ENCODE measurements at places on chromosomes 6 and 20.
A peak's percentile ranks its signal among the peaks of the same experiment; 100 is the strongest.

GRCh38 chr6:71446470-71446869 is 157.9 kb downstream of the OGFRL1 start:
- no peak for DNase-seq

- DNase-seq, result no peak
Measured at GRCh38 chr6:4512051-4512471, 264.1 kb upstream of the CDYL start.

- DNase-seq, result peak; percentile 3
Measured at GRCh38 chr20:17059465-17059864, 167.4 kb upstream of the PCSK2 start.

GRCh38 chr6:134375220-134375580 is 57.3 kb upstream of the SGK1 start:
- no peak for DNase-seq

GRCh38 chr20:50427719-50428083 is 82.5 kb upstream of the PTPN1 start:
- no peak for DNase-seq

GRCh38 chr6:137181891-137182653 is 8.6 kb upstream of the IL22RA2 start:
- no peak for DNase-seq

DNA sequence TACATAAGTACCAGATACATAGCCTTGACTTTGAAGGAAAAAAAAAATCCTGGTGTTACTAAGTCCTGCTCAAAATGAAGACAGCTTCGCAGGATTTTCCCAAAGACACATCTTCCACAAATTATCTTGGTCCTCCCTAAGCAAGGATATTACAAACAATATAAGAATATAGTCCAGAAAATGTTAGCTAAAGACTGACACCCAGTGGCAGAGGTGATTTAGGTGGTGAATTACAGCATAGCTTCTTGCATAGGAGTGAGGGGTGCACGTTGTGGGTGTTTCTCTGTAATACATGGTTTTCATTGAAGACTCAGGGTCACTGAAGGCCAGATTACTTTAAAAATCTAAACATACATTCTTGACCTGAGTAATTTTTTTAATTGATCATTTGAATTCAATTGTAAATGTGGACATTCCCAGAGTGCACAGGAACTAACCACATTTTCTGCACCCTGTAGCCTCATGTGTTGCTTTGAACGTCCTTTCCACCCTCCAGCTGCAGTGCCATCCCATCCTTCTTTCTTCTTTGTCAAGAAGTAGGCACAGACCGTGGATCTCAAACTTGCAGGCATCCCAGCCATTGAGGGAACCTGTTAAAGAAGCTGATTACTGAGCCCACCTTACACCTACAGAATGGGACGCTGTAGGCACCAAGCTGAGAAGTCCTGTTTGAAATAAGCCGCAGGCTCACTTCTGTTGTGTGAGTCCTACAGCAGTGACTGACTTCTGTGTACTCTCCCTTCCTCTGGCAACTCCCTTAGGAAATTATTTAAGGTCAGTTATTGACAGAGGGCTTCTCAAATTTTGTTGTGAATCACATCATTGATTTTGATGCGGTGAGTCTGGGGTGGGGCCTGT is 102.6 kb downstream of the PERP start:
- no peak for DNase-seq

- DNase-seq, result no peak
Measured at GRCh38 chr6:141133346-141133745, 999.4 kb upstream of the GJE1 start.

DNA sequence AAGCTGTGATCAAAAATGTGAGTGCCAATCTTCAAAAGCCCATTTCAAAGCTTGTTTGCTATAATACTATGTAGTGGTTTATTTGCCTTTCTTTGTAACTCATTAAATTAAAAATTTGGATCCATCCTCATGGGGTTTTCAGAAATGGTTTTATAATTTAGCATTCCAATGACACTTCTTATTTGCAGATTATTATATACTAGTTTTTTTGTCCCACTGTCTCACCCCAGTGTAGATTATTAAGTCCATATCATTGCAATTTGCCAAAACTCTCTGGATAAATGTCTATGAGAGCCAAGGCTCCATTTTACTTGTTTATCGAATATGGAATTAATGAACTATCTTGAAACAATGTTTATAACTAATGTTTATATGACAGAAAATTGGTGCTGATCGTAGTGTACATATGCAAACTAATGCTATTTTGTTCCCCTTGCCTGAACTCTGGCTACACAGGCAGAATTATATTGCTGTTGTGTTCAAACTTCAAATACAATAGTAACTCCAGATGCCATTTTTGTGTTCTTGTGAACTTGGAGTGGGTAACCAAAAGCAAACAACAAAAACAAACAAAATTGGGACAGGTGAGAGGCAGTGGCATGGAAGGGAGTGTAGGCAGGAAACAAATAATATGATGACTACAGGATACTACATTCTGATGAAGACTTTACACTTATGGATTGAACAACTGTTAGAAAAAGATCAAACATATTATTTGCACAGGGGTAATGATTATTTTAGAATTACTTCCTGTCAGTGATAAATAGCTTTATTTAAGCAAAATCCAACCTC is 307.1 kb upstream of the FLRT3 start:
- no peak for DNase-seq

GRCh38 chr6:40425192-40425919 is 161.8 kb downstream of the LRFN2 start:
- DNase-seq, result no peak

DNA sequence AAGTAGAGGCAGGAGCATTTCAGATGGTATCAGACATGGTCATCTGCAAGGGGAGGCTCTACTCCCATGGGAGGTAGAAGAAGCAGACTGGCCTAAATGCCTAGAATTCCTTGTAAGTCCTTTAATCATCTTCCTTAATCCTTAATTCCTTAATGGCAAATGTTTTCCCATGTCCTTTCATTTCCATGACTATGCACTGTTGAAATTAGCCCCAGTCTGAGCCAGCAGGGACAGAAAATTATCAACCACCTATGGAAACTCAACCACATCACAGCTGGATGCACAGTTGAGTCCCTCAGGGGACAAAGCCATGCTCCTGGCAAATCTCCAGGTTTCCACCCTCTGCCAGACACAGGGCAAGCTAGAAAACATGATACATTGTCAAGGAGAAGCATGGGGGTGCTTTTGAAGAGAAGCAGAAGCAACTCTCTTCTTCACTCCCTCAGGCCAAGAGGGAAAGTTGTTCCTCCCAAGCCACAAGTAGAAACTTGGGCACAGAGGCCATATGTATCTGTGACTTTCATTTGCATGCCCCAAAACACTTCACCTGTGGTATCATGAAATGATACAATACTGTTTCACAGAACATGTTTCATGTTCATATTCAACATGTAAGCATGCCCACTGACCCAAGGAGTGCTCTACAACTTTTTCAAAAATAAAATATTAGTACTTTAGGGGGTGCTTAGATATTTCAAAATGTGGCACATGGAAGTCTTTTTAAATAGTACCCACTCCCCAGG is 683.6 kb downstream of the KIF16B start:
- DNase-seq, result no peak

GRCh38 chr20:33687993-33688937 is 2.1 kb upstream of the E2F1 start:
- DNase-seq, result no peak

- no peak for DNase-seq
Measured at GRCh38 chr6:150183105-150183504, 40.3 kb downstream of the PPP1R14C start.

DNA sequence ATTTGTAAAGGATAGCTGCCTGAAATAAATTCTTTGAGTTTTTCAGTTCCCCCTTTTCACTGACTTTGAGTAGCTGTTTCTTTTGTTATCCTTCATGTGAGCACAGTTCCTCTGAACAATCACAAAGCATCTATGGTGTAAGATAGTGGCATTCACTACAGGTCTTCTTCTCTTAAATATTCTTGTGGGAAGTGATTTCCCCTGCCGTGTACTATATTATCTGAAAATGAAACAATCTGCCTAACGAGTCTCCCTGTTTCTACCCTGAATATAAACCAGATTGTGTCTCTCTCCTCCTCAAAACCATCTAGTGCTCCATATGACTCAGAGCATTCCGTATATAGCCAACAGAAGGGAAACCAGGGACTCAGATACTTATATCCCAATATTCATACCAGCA is 380.1 kb upstream of the SOX4 start:
- no peak for DNase-seq

DNA sequence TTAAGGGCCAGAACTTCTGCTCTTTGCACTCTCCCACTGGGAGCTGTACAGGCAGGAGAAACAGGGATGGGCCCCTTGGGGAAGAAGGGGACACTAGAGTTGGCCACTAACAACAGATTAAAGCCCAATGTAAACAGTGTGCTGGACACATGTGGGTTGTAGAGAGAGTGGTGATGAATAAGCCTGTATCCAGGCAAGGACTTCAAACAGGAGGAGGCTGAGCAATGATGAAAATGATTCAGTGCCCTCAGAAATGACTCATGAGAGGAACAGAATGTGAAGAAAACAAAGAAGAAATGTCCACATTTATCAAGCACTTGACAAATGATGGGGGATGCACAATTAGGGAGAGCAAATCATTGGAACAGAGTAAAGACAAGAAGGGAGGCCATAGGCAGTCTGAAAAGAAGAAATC is 242.3 kb downstream of the TBX18 start:
- DNase-seq, result peak; percentile 35

DNA sequence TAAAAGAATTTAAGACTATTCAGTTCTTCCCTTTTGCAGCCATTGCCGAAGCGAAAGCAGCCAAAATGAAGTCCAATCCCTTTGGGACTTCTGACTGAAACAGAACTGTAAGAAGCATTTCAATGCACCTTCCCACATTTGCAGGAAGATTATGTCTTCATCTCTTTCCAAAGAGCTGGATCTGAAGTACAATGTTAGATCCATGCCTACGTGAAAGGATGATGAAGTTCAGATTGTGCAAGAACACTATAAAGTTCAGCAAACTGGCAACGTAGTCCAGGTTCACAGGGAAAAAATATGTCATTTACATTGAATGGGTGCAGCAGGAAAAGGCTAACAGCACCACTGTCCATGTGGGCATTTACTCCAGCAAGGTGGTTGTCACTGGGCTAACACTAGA is 6.0 kb upstream of the FILIP1 start:
- DNase-seq, result no peak

DNA sequence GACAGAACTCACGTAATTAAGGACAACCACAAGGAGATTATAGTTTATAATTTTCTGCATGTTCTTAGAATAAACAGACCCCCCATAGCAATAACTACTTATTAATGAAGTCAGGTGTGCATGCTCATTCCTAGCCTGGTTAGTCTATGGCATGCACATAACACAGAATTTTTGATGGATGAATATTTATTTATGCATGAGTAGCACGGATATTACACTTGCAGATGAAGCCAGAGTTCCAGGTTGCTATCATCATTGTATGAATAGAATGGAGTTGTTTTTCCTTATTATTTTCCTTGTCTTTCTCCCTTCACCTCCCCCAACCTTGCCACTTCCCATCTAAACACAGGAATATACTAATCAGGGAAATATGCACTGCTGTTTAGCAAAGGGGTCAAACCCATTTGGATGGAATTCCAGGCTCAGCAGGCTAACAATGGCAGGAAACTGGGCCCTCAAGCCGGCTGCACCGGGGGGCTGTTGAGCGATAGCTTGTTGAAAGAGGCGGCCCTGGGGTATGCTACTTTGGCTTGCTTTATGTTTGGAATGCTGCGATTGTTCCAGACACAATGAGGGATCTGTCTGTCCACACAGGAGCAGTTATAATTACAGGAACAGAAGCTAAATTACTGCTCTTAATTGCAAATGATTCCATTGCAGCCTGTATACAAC is 112.6 kb downstream of the TMEM170B start:
- peak; percentile 27 for DNase-seq

All from H54 (cell line).